ENCODE measurements at places on chromosomes 6 and 20.
A peak's percentile ranks its signal among the peaks of the same experiment; 100 is the strongest.

DNA sequence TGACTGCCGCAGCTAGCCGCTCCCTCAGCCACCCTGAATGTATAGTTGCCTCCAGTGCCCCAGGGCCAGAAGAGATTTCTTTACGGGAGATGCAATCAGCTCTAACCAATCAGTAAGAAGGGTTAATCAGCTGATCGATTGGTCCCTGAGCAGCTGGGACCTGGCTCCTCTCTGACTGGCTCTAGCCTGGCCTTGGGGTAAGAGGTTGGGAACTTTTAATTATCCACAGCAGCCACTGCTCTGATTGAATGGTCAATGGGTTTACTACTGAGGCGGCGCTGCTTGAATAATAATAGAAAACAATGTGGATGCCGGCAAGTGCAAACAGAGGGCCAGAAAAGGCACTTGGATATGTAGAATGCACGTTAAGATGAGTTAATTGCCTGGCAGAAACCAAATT lies 99.8 kb downstream of the TFAP2A start:
- H3K36me3 ChIP-seq = no peaks in the 10 kb centered on the region
- no peak overlapping the region for H3K27ac ChIP-seq
- no peak overlapping the region for H3K4me3 ChIP-seq
- no peak for ATAC-seq
- H3K27me3 ChIP-seq = peaks cover 7% of the 10 kb centered on the region

DNA sequence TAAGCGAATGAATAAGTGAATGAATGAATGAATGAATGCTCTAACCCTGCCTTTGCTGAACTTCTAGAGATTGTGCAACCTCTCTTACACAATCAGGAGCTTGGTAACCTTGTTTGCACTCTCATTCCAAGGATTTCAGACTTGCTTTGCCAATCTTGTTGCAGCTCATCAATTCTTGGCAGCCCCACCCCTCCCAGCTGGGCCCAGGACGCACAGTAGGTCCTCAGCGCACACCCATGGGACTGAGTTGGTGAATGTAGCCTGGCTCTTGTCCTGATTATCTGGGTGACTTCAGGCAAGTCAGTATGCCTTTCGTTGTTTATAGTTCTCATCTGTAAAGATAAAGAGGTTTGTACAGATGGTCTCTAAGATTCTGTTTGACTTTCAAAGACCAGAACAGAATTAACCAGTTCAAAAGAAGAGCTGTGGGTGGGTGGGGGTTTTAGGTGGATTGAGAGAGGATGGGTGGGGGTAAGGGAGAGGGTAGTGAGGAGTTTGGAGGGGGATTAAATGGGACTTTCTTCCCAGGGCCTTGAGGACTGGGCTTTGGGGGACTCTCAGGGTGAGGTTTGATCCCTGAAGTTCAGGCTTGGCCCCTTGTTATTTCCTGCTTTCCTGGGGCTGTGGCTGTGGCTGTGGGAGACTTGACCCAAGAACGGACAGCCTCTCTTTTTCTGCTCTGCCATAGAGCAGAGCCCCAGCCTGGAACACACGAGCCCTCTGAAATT lies 33.2 kb downstream of the VEGFA start:
- H3K27ac ChIP-seq = no peak overlapping the region
- H3K36me3 ChIP-seq = no peaks in the 10 kb centered on the region
- H3K27me3 ChIP-seq = peaks cover 3% of the 10 kb centered on the region
- no peak overlapping the region for H3K4me3 ChIP-seq

- no peak for ATAC-seq
- H3K4me1 ChIP-seq = no peaks in the 10 kb centered on the region
- no peaks in the 10 kb centered on the region for H3K27me3 ChIP-seq
- H3K27ac ChIP-seq = no peak overlapping the region
Observed at GRCh38 chr6:23747239-23747638, 378.8 kb upstream of the NRSN1 start.

- H3K27me3 ChIP-seq = peaks cover 42% of the 10 kb centered on the region
- H3K4me3 ChIP-seq = no peak overlapping the region
- H3K36me3 ChIP-seq = no peaks in the 10 kb centered on the region
- peaks cover 20% of the 10 kb centered on the region for H3K4me1 ChIP-seq
Observed at GRCh38 chr6:11900662-11901598, 111.2 kb upstream of the HIVEP1 start.

- H3K27me3 ChIP-seq = no peaks in the 10 kb centered on the region
- H3K36me3 ChIP-seq = no peaks in the 10 kb centered on the region
- ATAC-seq = no peak
- H3K4me3 ChIP-seq = no peak overlapping the region
- peak overlapping the region; percentile 70 for H3K27ac ChIP-seq
Observed at GRCh38 chr20:1663917-1664316, 6.3 kb upstream of the SIRPG start.

GRCh38 chr6:106870824-106871717 lies 103.5 kb downstream of the CD24 start:
- peaks cover 18% of the 10 kb centered on the region for H3K36me3 ChIP-seq
- H3K4me3 ChIP-seq = no peak overlapping the region
- no peak overlapping the region for H3K27ac ChIP-seq
- ATAC-seq = no peak

GRCh38 chr20:4916971-4917881 lies 84.1 kb downstream of the SLC23A2 start:
- H3K4me3 ChIP-seq = no peak overlapping the region
- ATAC-seq = no peak
- H3K27me3 ChIP-seq = no peaks in the 10 kb centered on the region
- H3K4me1 ChIP-seq = peaks cover 65% of the 10 kb centered on the region

DNA sequence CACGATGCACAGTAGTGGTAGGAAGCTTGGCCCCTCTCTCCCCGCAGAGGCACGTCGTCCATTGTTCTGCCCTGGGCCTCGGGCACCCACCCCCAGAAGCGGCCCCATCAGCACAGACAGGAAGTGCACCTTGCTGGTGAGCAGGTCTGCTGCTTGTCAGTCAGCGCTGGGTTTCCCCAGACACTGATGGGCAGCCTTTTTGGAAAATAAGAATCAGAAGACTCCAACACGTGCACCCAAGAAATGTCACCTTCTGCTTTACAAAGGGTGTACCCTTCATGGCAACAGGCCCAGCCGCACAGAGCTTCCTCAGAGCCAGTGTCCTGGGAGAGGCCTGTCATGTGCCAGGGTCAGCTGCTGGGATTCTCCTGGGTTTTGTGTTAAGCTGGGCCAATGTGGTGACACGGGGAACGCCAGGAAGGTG lies 34.7 kb upstream of the IRF4 start:
- peaks cover 21% of the 10 kb centered on the region for H3K36me3 ChIP-seq
- peak overlapping the region; percentile 97 for H3K27ac ChIP-seq
- H3K4me3 ChIP-seq = peak overlapping the region; percentile 66
- ATAC-seq = peak; percentile 85

DNA sequence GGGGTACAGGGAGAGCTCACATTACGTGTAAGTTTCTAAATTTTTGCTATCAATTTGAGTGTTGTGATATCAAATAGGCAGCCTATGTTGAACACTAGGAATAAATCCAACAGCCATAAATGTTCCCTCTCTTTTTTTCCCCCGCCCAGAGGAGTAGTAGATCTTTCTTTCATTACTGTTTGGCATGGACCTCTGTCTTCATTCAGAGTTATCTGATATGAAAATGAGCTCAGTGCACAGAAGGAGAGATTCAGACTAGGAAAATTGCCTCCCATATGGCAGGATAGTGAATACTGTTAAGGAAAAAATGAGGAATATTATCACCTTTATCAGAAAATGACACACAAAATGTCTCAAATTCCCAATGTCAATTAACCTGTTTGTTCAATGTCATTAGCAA lies 110.0 kb upstream of the EYS start:
- H3K4me3 ChIP-seq = no peak overlapping the region
- H3K27me3 ChIP-seq = no peaks in the 10 kb centered on the region
- no peak overlapping the region for H3K27ac ChIP-seq

DNA sequence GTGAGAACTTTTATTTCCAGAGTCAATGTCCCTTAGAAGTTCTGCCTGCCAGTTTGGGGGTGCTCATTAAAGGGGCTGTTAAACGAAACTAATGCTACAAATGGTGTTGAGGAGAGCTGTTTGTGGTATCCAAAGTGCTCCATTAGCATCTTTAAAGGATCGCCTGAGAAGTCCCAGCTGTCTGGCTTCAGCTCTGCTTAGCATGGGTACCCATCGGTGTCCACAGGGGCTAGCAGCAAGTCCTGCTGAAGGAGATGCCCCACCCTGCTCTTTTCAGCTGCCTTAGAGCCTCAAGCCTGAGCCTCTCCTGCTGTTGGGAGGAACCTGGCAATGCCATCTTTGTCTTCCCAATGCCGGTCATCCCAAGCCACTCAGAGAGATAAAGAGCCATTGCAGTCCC lies 111.1 kb downstream of the FOXO3 start:
- peaks cover 22% of the 10 kb centered on the region for H3K36me3 ChIP-seq
- no peak overlapping the region for H3K4me3 ChIP-seq
- ATAC-seq = no peak
- H3K27ac ChIP-seq = peak overlapping the region; percentile 21

DNA sequence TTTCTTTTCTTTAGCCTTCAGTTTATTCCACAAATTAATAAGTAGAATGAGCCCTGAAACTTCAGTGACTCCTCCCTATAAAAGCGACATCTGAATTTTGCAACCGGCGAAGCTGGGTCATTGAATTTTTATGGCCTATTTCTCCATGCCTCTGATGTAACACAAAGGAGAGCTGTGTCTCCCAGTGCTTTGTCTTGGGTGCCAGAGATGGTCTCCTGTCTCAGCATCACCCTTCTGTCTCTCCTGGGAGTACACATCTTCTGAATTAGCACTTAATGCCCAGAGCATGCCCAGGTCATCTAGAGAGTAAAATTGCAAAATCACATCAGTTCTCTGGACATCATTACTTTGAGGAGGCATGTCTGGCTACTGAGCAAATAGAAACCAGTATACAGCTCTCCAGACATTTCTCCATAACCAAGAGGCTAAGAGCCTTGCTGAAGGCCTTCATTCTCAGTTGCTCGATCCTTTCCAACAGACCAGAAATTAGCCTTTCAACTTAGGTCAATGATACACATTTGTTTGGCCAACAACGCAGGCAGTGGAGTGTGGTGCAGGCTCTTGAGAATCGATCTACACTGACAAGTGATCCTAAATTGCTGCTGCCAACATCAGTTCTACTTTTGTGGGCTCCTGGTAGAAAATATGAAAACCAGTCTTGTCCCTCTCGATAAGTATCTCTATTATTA lies 176.0 kb upstream of the FOXQ1 start:
- no peak overlapping the region for H3K4me3 ChIP-seq
- no peaks in the 10 kb centered on the region for H3K36me3 ChIP-seq
- ATAC-seq = no peak
- peaks cover 20% of the 10 kb centered on the region for H3K27me3 ChIP-seq
- no peaks in the 10 kb centered on the region for H3K4me1 ChIP-seq

DNA sequence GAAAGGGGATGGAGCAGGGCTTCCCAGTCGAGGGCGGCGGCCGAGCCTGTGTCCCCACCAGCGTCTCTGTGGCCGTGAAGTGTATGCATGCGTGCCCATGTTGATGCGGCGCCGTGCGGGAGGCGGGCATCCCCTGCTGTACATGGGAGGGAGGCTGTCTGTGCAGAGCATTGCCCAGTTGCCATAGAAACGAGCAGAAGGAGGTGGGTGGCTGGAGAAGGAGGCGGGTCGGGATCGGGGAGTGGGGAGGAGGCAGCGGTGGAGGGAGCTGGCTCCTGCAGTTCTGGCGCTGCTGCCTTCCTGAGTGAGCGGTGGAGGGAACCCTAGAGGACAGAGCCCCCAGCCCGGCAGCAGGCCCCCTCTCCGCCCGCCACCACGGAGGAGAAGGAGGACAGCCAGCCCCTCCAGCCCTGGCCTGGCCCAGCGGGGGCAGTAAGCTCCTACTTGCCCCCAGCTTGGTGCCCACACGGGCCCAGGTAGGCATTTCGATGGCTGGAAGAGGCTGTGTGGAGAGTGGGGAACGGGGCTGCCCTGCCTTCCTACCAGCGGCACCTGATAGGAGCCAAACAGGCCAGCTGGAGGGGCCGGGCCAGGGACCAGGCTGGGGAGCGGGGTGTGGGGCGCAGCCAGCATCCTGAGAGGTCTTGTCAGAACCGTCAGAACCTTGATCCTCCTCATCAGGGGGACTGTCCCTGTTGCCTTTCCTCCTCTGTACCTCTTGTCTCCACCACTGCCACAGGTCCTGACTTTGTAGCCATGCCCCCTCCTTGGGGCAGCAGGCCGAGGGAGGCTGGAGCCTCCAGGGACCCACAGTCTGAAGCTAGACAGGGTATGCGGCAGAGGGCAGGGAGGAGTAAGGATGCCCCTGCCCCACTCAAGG lies 41.3 kb downstream of the SPDEF start:
- no peak for ATAC-seq
- no peak overlapping the region for H3K27ac ChIP-seq
- H3K36me3 ChIP-seq = no peaks in the 10 kb centered on the region
- H3K27me3 ChIP-seq = peaks cover 41% of the 10 kb centered on the region

DNA sequence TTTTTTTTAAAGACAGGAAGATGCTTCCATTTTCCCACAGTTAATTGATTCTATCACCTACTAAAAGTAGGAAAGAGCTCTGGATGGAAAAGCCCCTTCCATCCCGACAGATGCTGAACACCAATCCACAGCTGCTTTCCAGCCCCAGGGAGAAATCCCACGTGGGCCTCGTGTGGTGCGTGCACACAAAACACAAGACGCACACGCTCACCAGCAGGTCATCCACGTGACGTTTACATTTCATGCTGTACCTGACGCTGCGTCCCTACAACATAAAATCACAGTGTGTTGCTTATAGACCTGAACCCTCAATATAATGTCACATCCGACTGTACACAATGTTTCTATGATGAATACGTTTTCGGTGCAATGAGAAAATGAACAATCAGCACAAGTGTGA lies 50.2 kb upstream of the DACT2 start:
- no peaks in the 10 kb centered on the region for H3K27me3 ChIP-seq
- no peak overlapping the region for H3K27ac ChIP-seq
- no peaks in the 10 kb centered on the region for H3K36me3 ChIP-seq
- H3K4me3 ChIP-seq = no peak overlapping the region
- no peaks in the 10 kb centered on the region for H3K4me1 ChIP-seq

- H3K36me3 ChIP-seq = no peaks in the 10 kb centered on the region
- H3K27me3 ChIP-seq = peaks cover 13% of the 10 kb centered on the region
- no peaks in the 10 kb centered on the region for H3K4me1 ChIP-seq
Observed at GRCh38 chr6:2611092-2611491, 139.6 kb downstream of the MYLK4 start.

DNA sequence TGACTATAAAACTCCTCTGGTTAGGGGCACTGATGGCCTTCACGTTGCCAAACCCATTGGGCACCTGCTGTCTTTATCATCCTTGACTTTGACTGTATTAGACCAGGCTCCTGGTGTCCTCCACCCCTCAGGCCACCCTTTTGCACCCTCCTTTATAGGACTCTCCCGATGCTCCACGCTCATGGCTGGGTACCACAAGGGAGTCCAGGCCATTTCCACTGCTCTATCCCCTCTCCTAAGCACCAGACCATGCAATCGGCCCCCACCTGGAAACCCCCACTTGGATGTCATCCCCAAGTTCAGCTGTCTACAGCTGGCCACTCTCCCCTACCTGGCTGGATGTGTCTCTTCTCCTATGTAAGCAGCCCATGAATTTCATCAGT lies 115.2 kb downstream of the TOX2 start:
- H3K27ac ChIP-seq = no peak overlapping the region
- peaks cover 6% of the 10 kb centered on the region for H3K4me1 ChIP-seq
- H3K4me3 ChIP-seq = no peak overlapping the region
- no peak for ATAC-seq
- H3K27me3 ChIP-seq = peaks cover 14% of the 10 kb centered on the region

DNA sequence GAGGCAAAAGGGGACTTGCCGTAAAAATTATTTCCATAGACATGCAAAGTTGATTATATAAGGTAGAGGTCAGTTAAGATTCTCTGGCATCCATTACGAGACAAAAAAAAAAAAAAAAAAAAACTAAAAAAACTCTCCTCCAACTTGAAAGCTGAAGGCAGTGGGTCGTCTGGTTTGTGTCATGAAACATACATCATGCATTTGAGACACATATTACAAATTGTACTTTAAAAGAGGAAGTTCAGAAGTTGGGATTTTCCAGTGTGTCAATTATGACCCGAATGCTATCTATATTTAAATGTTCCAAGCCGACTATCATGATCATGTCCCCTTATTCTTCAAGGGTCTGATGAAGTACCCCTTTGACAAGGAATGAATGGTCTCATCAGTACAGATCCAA lies 125.1 kb downstream of the ZNF217 start:
- peaks cover 10% of the 10 kb centered on the region for H3K4me1 ChIP-seq
- H3K27me3 ChIP-seq = peaks cover 21% of the 10 kb centered on the region

Data from stimulated activated memory B cell treated with anti-CD40 and anti-IgM and Interleukin-4, amounts not matched to agents 10 μg/mL and 1 μg/mL and 100 μg/mL, for 72 hours (primary cell).